ENCODE measurements at places on chromosomes 6 and 20.

DNA sequence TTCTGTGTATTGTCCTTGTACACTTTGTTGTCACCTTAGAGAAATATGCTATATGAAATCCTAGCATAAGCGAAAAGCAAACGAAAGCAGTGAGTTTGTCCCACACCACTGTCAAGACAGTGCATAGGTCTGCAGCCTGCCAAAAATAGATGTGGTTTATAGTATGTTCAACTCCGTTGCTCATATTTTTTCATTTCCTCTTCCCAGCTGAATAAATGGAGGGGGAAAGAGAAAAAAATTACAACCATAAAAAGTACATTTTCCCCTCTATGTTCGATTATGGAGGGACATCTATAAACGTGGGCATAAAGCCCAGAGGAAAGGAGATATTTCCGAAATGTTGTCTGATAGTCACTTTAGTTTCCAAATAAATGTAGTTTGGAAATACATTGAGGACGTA is 25.8 kb downstream of the PRL start:
- DNase-seq: no peak

DNA sequence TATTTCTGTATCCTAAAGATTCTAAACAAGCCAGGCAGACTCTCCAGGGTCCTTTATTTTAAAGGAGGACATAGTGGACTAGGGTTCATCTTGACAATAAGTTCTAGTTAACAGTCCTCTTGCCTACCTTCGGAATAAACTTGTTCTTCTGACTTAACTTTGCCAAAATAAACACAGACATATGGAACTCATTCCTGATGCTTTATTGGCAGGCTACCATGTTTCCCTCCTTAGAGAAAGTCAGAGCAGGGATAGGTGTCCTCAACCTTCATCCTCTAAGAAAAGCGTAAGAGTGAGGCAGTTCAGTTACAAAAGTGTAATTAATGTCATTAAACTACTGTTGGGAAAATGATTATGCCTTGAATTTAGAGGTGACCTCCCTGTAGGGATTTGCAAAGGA is 46.9 kb upstream of the NRSN1 start:
- DNase-seq: no peak

- no peak for DNase-seq
Observed at GRCh38 chr6:157090736-157091135, 232.6 kb downstream of the TMEM242 start.

GRCh38 chr6:37743926-37744325 is 46.2 kb upstream of the MDGA1 start:
- no peak for DNase-seq

- no peak for DNase-seq
Observed at GRCh38 chr20:55070001-55070400, 594.6 kb downstream of the DOK5 start.

DNA sequence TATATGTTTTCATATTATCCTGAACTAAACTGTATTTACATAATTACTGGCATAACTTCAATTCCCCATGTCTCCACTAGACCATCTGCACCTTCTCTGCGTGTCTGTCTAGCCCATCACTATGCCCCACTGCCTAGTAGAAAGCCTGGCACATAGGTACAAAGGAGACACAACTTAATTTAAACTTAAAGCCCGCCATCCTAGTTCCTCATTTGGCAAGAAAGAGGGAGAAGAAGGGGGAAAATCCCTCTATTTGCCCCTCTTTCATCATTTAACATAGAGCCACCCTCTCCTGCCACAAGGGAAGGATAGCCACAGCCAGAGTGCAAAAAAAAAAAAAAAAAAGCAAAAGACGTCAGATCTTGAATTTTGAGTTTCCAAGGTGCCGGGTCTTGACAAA is 1.8 kb downstream of the PKIG start:
- DNase-seq: no peak

- no peak for DNase-seq
Observed at GRCh38 chr20:47262008-47262364, 94.5 kb downstream of the ZMYND8 start.

DNA sequence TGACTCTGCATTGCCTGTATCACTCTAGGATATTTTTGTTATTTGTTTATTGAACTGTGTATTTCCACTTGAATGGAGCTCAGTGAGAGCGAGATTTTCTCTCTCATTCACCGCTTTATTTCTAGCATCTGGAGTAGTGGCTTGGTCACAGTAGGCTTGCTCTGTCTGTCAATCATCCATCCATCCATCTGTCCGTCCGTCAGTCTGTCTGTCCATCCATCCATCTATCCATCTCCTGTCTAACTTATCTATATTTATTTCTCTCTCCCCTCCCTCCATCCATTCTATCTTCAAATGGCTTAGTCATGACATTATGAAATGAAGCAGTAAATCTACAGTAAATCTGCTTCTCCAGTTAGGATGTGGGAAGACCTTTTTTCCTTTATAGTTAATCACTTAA is 94.6 kb downstream of the TIAM2 start:
- no peak for DNase-seq

DNA sequence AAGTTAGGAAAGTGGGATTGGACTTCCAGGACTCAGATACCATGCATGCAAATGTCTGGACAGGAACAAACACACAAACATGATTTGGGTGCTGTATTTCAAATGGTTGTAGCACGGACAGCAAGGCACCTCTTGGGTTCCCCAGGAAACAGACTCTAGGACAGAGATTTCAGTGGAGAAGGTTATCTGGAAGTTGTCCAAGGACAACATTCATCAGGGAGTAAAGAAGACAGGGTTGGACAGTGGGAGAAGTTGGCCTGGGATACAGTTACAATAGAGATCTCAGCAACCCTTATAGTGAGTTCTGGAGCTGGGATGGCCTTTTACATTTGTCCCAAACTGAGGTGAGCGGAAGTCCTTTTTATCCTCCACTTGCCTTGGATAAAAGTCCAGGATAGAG is 19.8 kb upstream of the TINAG start:
- DNase-seq: no peak

DNA sequence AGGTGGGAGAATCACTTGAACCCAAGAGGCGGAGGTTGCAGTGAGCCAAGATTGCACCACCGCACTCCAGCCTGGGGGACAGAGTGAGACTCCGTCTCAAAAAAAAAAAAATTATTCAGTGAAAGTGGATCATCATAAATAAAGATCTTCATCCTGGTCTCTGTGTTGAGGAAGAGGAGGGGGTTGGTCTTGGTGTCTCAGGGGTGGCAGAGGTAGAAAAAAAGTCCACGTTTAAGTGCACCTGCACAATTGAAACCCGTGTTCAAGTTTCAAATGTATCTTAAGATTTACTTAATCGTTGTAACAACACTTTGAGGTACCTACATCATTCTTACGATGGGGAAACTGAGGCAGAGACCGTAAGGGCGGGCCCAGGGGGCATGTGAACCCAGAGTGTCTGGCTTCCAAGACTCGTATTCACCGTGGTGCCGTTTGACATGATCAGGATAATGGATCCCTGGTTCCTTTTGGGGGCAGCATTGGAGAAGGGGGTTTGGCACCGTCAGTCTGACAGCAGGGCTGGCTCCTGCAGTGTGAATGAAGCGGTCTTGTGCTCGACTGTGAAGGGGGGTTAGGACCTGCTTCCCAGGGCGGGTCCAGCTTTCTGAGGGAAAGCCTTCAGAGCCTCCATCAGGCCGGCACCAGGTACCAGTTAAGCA is 32.9 kb upstream of the ID1 start:
- peak; percentile 32 for DNase-seq

Measured in activated CD4-positive, alpha-beta T cell treated with anti-CD3 and anti-CD28 coated beads, Interleukin-2, Interleukin-6, amounts not matched to agents 100 ng/mL and 50 ng/mL, durations not matched to agents 16 hours and 8 hours (primary cell).